8988T (cell line): ENCODE measurements at places on chromosomes 1 and 21.

DNA sequence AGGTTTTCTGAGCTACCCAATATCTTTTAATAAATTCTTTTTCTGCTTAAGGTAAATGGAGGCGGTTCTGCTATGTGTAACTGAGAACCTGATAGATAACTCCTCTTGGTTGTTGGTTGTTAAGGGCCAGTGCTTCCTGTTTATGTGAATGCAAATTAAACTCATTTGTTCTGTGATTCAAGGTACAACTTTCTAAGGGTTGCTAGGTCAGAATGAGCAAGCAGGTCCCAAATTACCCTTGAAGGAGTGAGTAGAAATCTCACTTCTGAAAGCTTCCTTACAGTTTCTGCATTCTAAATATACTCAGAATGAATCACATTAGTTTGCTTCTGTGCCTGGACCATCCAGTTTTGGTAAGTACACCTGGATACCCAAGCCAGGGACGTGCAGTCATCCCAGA is 15.5 kb upstream of the FAM78B start:
- no peak for DNase-seq

DNA sequence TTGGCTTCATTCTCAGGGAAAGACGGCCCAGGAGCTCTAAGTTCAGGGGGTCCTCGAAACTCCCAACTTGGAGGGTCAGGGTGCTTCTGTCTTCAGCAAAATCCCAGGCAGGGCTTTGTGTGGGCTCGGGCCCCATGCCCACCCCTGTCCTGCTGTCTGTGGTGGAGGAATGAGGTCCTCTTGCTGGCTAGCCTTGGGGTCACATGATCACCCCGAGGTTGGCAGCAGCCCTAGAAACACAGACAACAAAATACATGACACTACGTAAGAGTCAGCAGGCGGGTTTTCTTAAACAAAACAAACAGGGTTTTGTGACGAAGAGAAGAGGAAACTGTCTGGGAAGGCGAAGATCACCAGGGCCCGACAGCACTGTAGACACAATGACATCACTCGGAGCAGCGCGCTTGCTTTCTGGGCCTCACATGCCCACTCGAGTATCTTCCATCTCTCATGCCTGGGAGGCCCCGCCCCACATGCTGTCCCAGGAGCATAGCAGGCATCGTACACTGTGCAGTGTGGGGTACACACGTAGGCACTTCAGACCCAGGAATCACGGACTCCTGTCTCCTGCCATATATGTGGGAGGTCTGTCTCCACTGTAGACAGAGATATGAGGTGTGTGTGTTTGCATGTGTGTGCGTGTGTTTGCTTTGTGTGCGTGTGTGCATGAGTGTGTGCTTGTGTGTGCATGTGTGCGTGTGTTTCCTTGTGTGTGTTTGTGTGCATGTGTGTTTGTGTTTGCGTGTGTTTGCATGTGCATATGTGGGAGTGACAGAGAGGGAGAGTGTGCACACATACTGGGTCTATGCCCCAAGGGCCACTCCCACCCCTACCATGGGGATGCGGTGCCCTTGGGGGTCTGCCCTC is 94.7 kb downstream of the SIK1 start:
- no peak for DNase-seq

DNA sequence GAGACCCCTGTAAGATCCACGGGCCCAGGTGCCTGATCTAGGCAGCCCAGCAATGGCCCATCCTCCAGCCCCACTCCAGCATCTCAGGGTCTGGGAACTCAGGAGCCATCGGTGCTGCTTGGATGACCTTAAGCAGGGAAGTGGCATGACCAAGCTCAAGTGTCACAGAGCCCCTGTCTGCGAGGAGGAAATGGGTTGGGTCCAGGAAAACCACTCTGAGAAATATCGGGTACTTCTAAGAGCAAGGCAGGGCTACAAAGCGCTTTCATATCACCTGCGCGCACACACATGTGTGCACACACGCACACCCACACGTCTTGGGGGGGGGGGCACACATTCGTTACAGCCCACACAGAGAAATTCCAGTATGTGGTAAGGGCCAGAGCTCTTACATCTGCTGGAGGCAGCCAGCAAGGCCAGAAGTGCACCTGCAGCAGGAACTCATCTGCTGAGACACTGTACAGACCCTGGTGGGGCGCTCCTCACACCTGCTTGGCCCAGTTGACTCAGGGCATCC is 32.6 kb upstream of the SPOCD1 start:
- no peak for DNase-seq

DNA sequence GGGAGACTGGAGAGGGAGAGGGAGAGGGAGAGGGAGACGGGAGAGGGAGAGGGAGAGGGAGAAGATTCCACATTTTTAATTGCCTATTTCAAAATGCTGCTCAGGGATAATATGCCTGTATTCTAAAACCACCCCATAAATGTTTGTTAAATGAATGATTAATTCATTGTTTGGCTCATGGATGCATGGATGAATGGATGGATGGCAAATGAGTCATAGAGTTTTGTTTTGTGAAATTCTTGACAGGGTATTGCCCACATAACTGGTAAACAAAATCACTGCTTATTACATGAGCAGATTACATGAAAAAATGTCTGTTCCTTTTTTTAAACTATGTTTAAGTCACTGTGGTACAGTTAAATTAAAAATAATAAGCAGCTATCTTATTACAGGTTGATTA is 220.4 kb downstream of the ZP4 start:
- no peak for DNase-seq
